Activated CD4-positive, alpha-beta memory T cell treated with anti-CD3 and anti-CD28 coated beads for 36 hours (primary cell): ENCODE measurements at places on chromosomes 6 and 20. TPM values are rescaled to one million over a fixed set of nuclear protein-coding genes. Genes with fewer than 3 reads are reported as not detected.

- no peak for DNase-seq
- no peaks in the 10 kb centered on the region for H3K27me3 ChIP-seq
- no peak overlapping the region for H3K4me3 ChIP-seq
- H3K27ac ChIP-seq = no peak overlapping the region
- no peaks in the 10 kb centered on the region for H3K4me1 ChIP-seq
- no peaks in the 10 kb centered on the region for H3K36me3 ChIP-seq
These were observed 801.2 kb upstream of the FLRT3 start for GRCh38 chr20:15138548-15139126.

- no peak overlapping the region for H3K4me3 ChIP-seq
- peaks cover 7% of the 10 kb centered on the region for H3K4me1 ChIP-seq
- H3K27me3 ChIP-seq = peaks cover 77% of the 10 kb centered on the region
- peak; percentile 64 for DNase-seq
- no peaks in the 10 kb centered on the region for H3K36me3 ChIP-seq
These were observed 2.7 kb upstream of the PAX1 start for GRCh38 chr20:21702553-21703470.

DNA sequence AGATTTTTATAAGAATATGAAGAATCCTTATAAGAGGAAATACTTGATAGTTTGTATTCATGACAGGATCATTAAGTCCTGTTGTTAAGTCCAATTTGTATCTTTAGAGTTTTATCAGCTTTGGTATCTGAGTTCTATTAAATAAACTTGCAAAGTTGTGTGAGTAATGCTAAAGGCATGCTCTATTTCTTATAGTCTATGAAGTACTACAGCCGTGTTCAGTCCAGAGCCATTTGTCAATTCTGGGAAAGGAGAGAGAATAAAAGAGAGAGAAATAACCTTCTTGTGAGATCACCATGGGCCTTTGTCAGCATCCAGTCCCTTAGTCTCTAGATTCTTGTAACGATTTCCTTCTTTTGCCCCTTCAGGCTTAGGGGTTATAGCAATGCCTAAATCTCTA, 181.2 kb upstream of the POU3F2 start:
- no peak overlapping the region for H3K27ac ChIP-seq
- no peak for DNase-seq
- peaks cover 1% of the 10 kb centered on the region for H3K27me3 ChIP-seq
- no peaks in the 10 kb centered on the region for H3K36me3 ChIP-seq
- H3K4me1 ChIP-seq = no peaks in the 10 kb centered on the region

DNA sequence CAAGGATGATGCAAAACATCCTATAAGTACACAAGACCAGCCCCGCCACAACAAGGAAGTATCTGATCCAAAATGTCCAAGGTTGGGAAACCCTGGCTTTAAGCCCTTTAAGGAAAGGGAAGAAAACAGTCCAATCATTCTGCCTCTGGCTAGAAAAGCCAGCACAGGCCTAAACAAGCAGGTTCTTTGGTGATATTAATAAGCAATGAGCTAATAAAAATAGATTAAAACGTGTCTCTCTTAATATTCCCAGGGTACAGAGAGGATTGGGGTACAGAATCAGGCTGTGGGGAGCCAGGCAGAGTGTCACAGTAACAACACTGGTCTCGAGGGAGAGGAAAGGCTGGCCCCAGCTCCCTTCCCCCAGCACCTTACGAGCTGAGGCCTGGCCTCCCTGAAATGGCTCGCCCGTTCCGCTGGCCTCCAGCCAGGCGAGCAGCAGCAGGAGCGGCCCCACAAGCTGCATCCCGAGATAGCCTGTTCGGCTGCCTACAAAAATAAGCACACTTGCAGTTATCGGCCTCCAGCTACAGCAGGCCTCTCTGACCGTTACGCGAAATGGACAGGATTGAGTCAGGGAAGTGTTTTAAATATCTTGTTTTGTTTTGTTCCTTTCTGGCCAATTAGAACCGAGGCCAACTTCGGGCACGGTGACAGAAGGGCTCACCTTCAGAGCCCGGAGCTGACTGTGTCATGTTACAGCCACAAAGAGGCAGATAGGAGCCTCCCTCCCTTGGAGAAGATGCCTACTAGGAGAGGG, 4.0 kb upstream of the ZMYND8 start:
- DNase-seq = no peak
- no peak overlapping the region for H3K4me3 ChIP-seq
- H3K4me1 ChIP-seq = peaks cover 28% of the 10 kb centered on the region
- no peaks in the 10 kb centered on the region for H3K27me3 ChIP-seq
- H3K36me3 ChIP-seq = peaks cover 6% of the 10 kb centered on the region

DNA sequence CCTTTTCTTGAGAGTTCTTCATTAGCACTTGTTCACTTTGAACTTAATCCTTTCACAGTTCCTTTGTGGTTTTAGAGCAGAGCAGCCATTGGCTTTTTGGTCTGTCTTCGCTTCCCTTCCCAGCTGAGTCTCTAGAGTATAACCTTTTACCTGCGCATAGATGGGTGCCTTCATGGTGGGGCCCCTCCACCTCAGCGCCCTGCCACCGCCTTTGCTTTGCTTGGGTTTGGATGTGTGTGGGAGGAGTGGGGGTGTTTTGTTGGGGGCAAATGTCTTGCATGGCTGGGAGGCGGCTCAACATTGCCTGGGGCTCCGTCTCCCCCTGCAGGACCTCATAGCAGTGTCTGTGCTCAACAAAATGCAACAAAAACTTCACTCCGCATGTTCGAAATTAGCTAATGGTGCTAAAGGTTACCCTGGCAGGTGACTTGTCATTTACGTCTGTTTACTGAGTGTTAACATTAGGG, 11.9 kb downstream of the PYGB start:
- no peaks in the 10 kb centered on the region for H3K4me1 ChIP-seq
- H3K27ac ChIP-seq = no peak overlapping the region
- no peaks in the 10 kb centered on the region for H3K27me3 ChIP-seq
- H3K36me3 ChIP-seq = peaks cover 27% of the 10 kb centered on the region

GRCh38 chr20:58549231-58550209, 34.3 kb upstream of the APCDD1L start:
- H3K36me3 ChIP-seq = no peaks in the 10 kb centered on the region
- H3K27ac ChIP-seq = no peak overlapping the region

- DNase-seq = no peak
- peaks cover 3% of the 10 kb centered on the region for H3K27me3 ChIP-seq
- H3K36me3 ChIP-seq = no peaks in the 10 kb centered on the region
- no peak overlapping the region for H3K27ac ChIP-seq
- H3K4me1 ChIP-seq = no peaks in the 10 kb centered on the region
These were observed 60.8 kb downstream of the SLC16A10 start for GRCh38 chr6:111148110-111148509.

DNA sequence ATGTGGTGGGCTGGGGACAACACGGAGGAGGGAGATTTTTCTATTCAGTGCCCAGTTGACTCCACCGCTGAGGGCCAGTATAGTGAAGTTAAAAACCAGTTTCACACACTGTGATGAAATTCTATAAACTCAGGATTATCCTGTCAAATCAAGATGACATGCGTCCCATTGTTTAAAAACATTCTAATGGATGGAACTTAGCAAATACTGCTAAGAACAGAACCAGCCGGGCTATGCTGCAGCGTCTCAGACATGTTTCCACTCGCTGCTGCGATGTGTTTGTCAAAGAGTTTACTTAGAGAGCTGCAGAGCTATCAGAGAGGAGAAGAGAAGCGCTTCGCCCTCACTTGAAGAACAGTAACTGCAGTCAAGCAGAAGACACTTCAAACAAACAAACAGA, 212.6 kb upstream of the FOXQ1 start:
- H3K4me1 ChIP-seq = no peaks in the 10 kb centered on the region
- H3K27me3 ChIP-seq = peaks cover 11% of the 10 kb centered on the region
- no peaks in the 10 kb centered on the region for H3K36me3 ChIP-seq

GRCh38 chr20:5928836-5929715, 21.3 kb downstream of the TRMT6 start:
- H3K4me1 ChIP-seq = no peaks in the 10 kb centered on the region
- H3K4me3 ChIP-seq = no peak overlapping the region
- no peaks in the 10 kb centered on the region for H3K27me3 ChIP-seq
- no peak overlapping the region for H3K27ac ChIP-seq

GRCh38 chr20:61424011-61424627, 172.1 kb downstream of the CDH4 start:
- no peak overlapping the region for H3K4me3 ChIP-seq
- H3K36me3 ChIP-seq = no peaks in the 10 kb centered on the region
- H3K4me1 ChIP-seq = no peaks in the 10 kb centered on the region
- no peak overlapping the region for H3K27ac ChIP-seq
- DNase-seq = no peak

DNA sequence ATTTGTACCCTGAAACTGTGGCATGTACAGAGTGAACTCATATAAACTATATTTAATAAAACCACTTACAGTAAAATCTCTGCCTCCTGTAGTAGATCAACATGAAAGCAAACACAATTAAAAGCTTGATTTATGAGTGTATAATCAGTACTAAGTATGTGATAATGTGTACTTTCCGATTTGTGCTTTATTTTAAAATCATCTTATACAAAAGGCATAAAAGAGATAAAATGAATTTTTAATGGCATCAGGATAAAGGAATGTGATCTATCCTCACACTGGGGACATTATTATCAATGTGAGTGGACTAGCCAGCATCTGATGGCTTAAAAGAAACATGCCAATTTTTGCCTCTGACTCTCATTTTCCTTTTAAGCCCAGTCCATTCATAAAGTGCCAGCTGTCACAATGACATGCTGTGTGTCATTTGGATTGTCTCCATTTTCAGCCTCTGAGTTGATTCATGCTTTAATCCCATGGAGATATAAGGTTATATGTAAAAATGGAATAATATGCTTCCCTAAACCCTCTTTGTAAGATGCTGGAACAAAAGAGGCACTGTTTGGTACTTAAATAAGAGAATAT, 831.6 kb upstream of the EYS start:
- no peak for DNase-seq
- H3K27ac ChIP-seq = no peak overlapping the region
- no peaks in the 10 kb centered on the region for H3K27me3 ChIP-seq
- no peaks in the 10 kb centered on the region for H3K4me1 ChIP-seq
- H3K4me3 ChIP-seq = no peak overlapping the region

DNA sequence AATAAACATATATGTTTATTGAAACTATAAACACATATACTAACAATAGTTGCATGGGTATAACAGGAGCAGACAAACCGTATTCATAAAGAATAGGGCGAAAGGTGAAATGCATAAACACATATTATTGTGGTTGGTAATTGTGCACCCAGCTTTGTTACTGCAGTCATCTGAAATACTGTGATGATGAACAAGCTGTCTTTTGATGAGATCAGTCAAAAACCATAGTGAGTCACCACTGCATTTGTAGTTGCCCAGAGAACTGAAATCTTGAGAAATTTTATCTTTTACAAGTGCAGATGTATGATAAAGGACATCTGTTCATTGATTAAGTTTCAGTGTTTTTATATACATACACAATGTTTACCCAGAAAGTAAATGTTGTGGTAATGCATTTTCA, 133.7 kb downstream of the MYO6 start:
- no peak for DNase-seq
- no peaks in the 10 kb centered on the region for H3K27me3 ChIP-seq
- H3K36me3 ChIP-seq = no peaks in the 10 kb centered on the region
- H3K4me1 ChIP-seq = no peaks in the 10 kb centered on the region
- H3K4me3 ChIP-seq = no peak overlapping the region

GRCh38 chr6:166997768-166998255, 1.4 kb upstream of the CEP43 start:
- H3K4me1 ChIP-seq = peaks cover 31% of the 10 kb centered on the region
- H3K36me3 ChIP-seq = peaks cover 13% of the 10 kb centered on the region
- no peaks in the 10 kb centered on the region for H3K27me3 ChIP-seq
- H3K4me3 ChIP-seq = peak overlapping the region; percentile 79
- DNase-seq = peak; percentile 82

DNA sequence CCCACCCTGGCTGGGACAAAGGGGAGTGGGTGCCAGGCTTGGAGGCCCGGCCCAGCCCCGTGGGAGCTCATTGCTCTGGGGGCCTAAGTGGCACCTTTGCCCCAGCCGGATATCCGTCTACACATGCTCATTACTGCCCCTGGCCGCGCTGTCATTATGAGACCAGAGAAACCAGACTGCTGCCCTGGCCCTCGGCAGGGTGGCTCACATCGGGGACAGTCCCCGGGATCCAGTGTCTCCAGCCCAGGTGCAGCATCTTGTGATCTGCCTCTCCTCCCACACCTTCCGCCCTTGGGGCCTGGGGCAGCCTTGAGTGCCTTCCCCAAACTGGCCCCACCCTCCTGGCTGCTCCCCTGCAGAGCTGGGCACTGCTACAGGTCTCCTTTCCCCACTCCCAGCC, 4.9 kb downstream of the SRMS start:
- H3K27ac ChIP-seq = no peak overlapping the region
- no peak overlapping the region for H3K4me3 ChIP-seq
- peak; percentile 55 for DNase-seq
- H3K36me3 ChIP-seq = no peaks in the 10 kb centered on the region

DNA sequence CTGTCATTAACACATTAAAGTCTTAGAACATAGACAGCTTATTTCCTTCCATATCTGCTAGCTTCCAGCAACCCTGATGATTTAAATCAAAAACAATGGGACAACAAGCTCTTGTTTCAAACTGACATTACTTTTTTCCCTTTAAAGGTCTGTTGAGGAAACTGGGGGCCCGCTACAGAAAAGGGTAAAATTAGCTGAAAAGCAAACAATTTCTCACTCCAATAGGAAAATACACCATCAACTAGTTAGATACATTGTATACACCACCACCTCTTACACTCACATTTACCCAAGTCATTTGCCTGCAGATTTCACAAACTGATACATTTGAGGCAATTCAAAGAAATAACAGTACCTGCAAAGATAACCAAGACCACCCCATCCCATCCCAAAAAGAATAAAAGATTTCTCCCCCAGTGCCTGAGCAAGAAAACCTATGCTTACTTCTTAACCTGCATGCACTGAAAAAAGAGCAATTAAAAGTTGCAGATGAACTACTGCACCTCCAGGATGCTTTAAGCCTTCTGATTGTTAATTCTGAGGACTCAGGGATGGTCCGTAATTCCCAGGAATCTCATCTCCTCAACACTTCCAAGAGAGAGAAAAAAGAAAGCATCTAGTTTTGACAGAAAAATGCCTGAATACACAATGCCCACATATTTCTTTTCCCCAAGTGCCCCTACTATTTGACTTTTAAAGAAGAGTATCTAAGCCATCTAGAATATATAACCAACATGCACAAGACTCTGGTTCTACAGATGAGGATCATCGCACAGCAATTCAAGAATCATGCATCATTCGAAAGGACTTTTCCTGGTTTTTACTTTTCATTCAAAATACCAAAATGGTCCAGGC, 5.6 kb downstream of the ZMYND8 start:
- H3K27me3 ChIP-seq = no peaks in the 10 kb centered on the region
- no peak for DNase-seq
- H3K4me3 ChIP-seq = no peak overlapping the region

DNA sequence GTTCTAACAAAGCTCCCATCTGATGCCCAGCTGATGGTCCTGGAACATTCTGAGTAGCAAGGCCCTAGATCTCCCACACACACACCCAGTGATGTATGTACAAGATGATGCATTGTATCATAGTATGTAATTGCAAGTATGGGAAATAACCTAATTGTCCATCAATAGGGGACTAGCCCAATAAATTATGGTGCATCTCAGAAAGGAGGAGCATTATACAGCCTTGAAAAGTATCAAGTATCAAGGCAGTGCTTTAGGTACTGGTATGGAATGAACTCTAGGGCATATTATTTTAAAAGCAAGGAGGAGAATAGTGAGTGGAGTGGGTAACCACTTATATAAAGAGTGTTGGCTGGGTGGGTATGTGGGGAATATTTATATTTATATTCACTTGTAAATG, 24.8 kb upstream of the PREX1 start:
- no peaks in the 10 kb centered on the region for H3K27me3 ChIP-seq
- H3K27ac ChIP-seq = no peak overlapping the region
- H3K36me3 ChIP-seq = peaks cover 2% of the 10 kb centered on the region
- no peak overlapping the region for H3K4me3 ChIP-seq
- DNase-seq = no peak
- H3K4me1 ChIP-seq = peaks cover 3% of the 10 kb centered on the region

The TMC2 gene
- total RNA-seq = not detected

The LST1 gene
- total RNA-seq = 16.9 TPM

The CD93 gene
- 1.9 TPM for total RNA-seq

The PGK2 gene
- total RNA-seq = not detected

The RIN2 gene
- not detected for total RNA-seq

The GATA5 gene
- not detected for total RNA-seq
